Progenitor cell of endocrine pancreas (in vitro differentiated cells): ENCODE measurements at places on chromosomes 11 and 22. TPM values are rescaled to one million over a fixed set of nuclear protein-coding genes. Genes with fewer than 3 reads are reported as not detected.

ALG12 gene
- 22.0 and 25.7 TPM in 2 replicates for total RNA-seq

SCGB2A2 gene
- total RNA-seq = not detected in 2 replicates

EMID1 gene
- 18.9 and 20.6 TPM in 2 replicates for total RNA-seq

P2RX3 gene
- not detected in 2 replicates for total RNA-seq

PRODH gene
- total RNA-seq = 6.4 and 9.2 TPM in 2 replicates

OVOL1 gene
- 12.4 and 12.7 TPM in 2 replicates for total RNA-seq

PACS1 gene
- total RNA-seq = 68.3 and 72.3 TPM in 2 replicates

PIH1D2 gene
- total RNA-seq = 4.9 and 6.2 TPM in 2 replicates

CHRDL2 gene
- 1.3 and 2.5 TPM in 2 replicates for total RNA-seq

PRSS23 gene
- 31.6 and 34.5 TPM in 2 replicates for total RNA-seq

SEC14L2 gene
- 13.2 and 13.7 TPM in 2 replicates for total RNA-seq

MACROD1 gene
- total RNA-seq = 28.0 and 30.6 TPM in 2 replicates

NAP1L4 gene
- total RNA-seq = 184 and 201 TPM in 2 replicates

PRDX5 gene
- 157 and 171 TPM in 2 replicates for total RNA-seq

SLC22A25 gene
- total RNA-seq = not detected in 2 replicates

OVCH2 gene
- total RNA-seq = 0.33 TPM in 1 of 2 replicates, not detected in the other

OR10D3 gene
- not detected in 2 replicates for total RNA-seq

ARRB1 gene
- 32.5 and 36.0 TPM in 2 replicates for total RNA-seq
